ENCODE measurements at places on chromosomes 7 and 10.

- no peak overlapping the region for H3K4me3 ChIP-seq
- H3K36me3 ChIP-seq = no peaks in the 10 kb centered on the region
- no peak overlapping the region for H3K27ac ChIP-seq
- no peak for DNase-seq
- no peaks in the 10 kb centered on the region for H3K27me3 ChIP-seq
Observed at GRCh38 chr7:39043531-39043930, 65.8 kb downstream of the POU6F2 start.

DNA sequence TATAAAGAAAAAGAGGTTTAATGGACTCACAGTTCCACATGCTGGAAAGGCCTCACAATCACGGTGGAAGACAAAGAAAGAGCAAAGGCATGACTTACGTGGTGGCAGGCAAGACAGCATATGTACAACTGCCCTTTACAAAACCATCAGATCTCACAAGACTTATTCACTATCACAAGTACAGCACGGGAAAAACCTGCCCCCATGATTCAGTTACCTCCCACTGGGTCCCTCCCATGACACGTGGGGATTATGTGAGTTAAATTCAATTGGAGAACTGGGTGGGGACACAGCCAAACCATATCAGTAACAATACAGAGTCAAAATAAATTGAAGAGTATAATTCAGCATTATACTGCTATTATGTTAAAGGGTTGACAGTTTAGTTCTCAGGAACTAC is 37.8 kb downstream of the RNLS start:
- no peaks in the 10 kb centered on the region for H3K27me3 ChIP-seq
- H3K4me3 ChIP-seq = no peak overlapping the region
- DNase-seq = no peak
- H3K27ac ChIP-seq = no peak overlapping the region
- H3K36me3 ChIP-seq = no peaks in the 10 kb centered on the region
- H3K4me1 ChIP-seq = peaks cover 24% of the 10 kb centered on the region

GRCh38 chr10:113473011-113473410 is 79.8 kb upstream of the HABP2 start:
- DNase-seq = no peak
- H3K27ac ChIP-seq = no peak overlapping the region
- no peak overlapping the region for H3K4me3 ChIP-seq
- H3K4me1 ChIP-seq = no peaks in the 10 kb centered on the region

DNA sequence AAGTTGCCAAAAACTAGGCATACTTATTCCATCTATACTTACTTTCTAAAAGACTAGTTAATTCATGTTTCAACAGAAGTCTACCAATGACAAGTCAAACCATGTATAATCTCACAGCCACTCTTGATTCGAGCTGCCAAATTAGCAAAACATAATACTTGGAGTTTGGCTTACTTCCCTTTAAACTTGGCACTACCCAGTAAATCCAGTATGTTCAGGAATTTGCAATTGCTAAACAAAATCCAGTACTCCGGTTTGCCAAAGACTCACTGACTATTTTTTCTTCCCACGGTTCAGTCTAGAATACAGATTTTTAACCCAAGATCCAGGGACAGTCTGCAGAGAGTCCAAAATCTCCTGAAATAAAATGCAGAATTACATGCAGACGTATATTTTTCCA is 4.6 kb downstream of the OAT start:
- H3K27ac ChIP-seq = no peak overlapping the region
- H3K4me3 ChIP-seq = no peak overlapping the region
- peaks cover 12% of the 10 kb centered on the region for H3K4me1 ChIP-seq
- H3K36me3 ChIP-seq = peaks cover 20% of the 10 kb centered on the region
- no peaks in the 10 kb centered on the region for H3K27me3 ChIP-seq

GRCh38 chr7:93231259-93231658 is 907 bp upstream of the VPS50 start:
- peaks cover 5% of the 10 kb centered on the region for H3K4me1 ChIP-seq
- peak overlapping the region; percentile 97 for H3K27ac ChIP-seq
- no peak for DNase-seq
- H3K4me3 ChIP-seq = peak overlapping the region; percentile 97

DNA sequence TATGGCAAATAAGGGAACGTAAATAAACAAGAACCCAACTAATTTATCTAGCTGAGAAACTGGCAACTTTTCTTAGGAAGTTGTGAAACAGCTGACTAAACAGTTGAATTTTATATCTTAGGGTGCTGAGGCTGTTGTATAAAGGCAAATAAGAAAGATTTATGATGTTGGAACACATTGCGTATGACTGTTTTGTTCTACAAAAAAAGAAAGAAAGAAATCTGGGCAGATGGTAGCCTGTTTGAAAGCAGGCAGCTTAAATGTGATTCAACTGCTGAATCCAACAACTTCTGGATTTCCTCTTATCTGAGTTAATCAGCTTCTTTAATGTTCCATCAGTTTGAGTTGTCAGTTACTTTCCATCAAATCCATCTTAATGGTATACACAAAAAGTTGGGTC is 214.5 kb downstream of the SNX13 start:
- no peaks in the 10 kb centered on the region for H3K4me1 ChIP-seq
- H3K27ac ChIP-seq = no peak overlapping the region
- H3K27me3 ChIP-seq = no peaks in the 10 kb centered on the region
- DNase-seq = no peak

GRCh38 chr7:103148131-103148993 is 537 bp downstream of the NAPEPLD start:
- H3K4me3 ChIP-seq = peak overlapping the region; percentile 94
- H3K27me3 ChIP-seq = no peaks in the 10 kb centered on the region
- peaks cover 48% of the 10 kb centered on the region for H3K4me1 ChIP-seq
- H3K36me3 ChIP-seq = peaks cover 10% of the 10 kb centered on the region
- H3K27ac ChIP-seq = peak overlapping the region; percentile 98

- no peak for DNase-seq
- H3K4me3 ChIP-seq = no peak overlapping the region
- no peaks in the 10 kb centered on the region for H3K27me3 ChIP-seq
- H3K36me3 ChIP-seq = no peaks in the 10 kb centered on the region
Observed at GRCh38 chr7:73909051-73909941, 48.3 kb downstream of the TMEM270 start.

- peaks cover 45% of the 10 kb centered on the region for H3K27me3 ChIP-seq
- H3K4me1 ChIP-seq = peaks cover 4% of the 10 kb centered on the region
- H3K36me3 ChIP-seq = no peaks in the 10 kb centered on the region
- DNase-seq = no peak
- H3K4me3 ChIP-seq = no peak overlapping the region
- H3K27ac ChIP-seq = no peak overlapping the region
Observed at GRCh38 chr10:49163741-49164140, 24.4 kb downstream of the TMEM273 start.

GRCh38 chr7:156155988-156156733 is 343.9 kb upstream of the SHH start:
- no peak overlapping the region for H3K27ac ChIP-seq
- H3K27me3 ChIP-seq = peaks cover 13% of the 10 kb centered on the region
- H3K4me1 ChIP-seq = peaks cover 6% of the 10 kb centered on the region
- no peak overlapping the region for H3K4me3 ChIP-seq
- no peaks in the 10 kb centered on the region for H3K36me3 ChIP-seq

DNA sequence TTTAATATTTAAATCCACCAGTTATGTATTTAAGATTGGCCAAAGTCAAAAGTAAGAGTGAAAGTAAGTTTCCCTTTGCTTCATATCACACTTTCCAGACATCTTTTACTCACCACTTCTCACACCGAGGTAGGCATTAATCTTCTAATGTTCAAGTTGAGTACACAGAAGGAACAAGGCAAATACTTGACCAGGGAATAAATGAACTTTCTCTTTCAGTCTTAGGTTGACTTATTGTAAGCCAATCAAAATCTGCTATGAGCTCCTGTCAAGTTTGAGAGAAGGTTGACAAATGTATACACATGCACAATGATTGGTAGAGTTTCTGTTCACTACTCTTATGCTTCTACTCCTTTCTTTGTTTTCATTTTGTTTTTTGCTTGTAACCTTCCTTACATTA is 842.5 kb downstream of the REEP3 start:
- no peak overlapping the region for H3K4me3 ChIP-seq
- H3K27ac ChIP-seq = no peak overlapping the region
- no peaks in the 10 kb centered on the region for H3K36me3 ChIP-seq

Measured in type B pancreatic cell (in vitro differentiated cells).